Aortic smooth muscle cell (primary cell): ENCODE measurements at places on chromosomes 2 and 18. TPM values are rescaled to one million over a fixed set of nuclear protein-coding genes. Genes with fewer than 3 reads are reported as not detected.

The IL1B gene
- total RNA-seq, result 0.50 and 0.53 TPM in 2 replicates

The TTL gene
- 36.2 and 39.2 TPM in 2 replicates for total RNA-seq

The CTAGE1 gene
- 0.12 TPM in 1 of 2 replicates, not detected in the other for total RNA-seq

The SP140L gene
- 9.3 and 10.3 TPM in 2 replicates for total RNA-seq

The ADGRF3 gene
- 0.12 and 0.26 TPM in 2 replicates for total RNA-seq

The VIT gene
- 0.12 and 0.13 TPM in 2 replicates for total RNA-seq

The SCG2 gene
- 4.0 and 10.8 TPM in 2 replicates for total RNA-seq

The TNS1 gene
- total RNA-seq, result 71.2 and 100 TPM in 2 replicates

The BUB1 gene
- total RNA-seq, result 19.3 and 28.0 TPM in 2 replicates

The CDH2 gene
- total RNA-seq, result 34.0 and 57.3 TPM in 2 replicates

The CSRNP3 gene
- total RNA-seq, result 0.92 and 3.1 TPM in 2 replicates

The CDKL4 gene
- total RNA-seq, result 1.2 and 1.7 TPM in 2 replicates
